Activated CD4-positive, CD25-positive, alpha-beta regulatory T cell treated with anti-CD3 and anti-CD28 coated beads, Interleukin-2, amount 50 U/mL, for 16 hours (primary cell): ENCODE measurements at places on chromosomes 2 and 18.

- no peak for DNase-seq
These were observed 7.1 kb upstream of the NAPG start for GRCh38 chr18:10518595-10519255.

- DNase-seq: no peak
These were observed 38.6 kb downstream of the STON1 start for GRCh38 chr2:48568547-48568946.

GRCh38 chr2:25227576-25227975 is 59.2 kb upstream of the POMC start:
- no peak for DNase-seq

DNA sequence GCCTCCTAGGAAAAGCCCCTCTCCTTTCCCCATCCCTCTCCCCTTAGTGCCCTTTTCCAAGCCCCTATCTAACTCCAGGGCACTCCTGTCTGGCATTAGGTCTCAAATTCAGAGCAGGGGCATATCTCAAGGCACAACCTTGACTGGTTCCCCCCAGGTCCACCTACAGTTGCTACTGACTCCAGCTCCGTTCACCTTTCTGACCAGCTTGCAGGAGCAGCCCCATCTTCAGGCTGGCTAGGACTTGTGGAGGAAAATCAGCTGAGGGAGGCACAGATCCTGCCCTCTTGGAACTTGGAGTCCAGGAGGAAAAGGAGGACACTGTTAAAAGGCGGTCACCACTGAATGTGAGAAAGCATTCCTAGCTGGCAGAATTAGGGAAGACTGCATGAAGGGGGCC is 152.4 kb downstream of the ZFP36L2 start:
- DNase-seq: no peak

- no peak for DNase-seq
These were observed 269.3 kb downstream of the SETBP1 start for GRCh38 chr18:44949967-44950366.

DNA sequence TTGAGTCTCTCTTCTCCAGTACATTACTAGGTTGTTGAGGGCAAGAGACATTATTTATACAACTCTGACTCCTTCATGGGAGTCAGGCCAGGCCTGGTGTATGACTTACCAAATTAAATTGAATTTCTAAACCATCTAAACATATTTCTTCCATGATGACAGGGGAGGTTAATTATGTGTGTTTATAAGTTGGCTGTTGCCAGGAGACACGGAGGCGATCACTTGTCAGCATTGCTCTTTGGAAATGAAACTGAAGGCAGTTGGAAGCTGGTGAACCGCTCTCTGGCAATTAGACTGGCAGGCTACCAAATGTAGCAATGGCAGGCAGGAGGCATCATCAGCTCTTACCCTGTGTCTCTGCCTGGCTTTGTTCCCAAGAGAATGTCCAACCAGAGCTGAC is 241.4 kb downstream of the KCNS3 start:
- no peak for DNase-seq

DNA sequence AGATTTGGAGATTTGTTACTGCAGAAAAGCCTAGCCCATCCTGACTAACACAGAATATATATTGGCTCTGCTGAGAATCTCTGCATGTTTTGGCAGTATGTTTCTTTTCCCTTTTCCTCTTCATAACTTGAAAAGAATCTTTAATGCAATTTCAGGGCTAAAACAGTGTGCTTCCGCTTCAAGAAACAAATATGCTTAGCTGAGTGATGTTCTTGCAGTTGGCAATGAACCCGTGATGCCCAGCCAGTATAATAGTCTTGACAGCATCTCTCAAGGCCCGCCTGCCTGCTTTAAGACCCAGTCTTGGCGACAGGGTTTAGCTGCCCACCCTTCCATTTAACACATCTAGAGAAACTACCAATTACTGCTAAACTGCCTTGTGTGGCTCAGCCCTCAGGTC is 184.5 kb downstream of the INO80D start:
- no peak for DNase-seq
